A549 treated with ZK216348 at 1 μM for 4 hours (cell line): ENCODE measurements at places on chromosomes 2 and 18. TPM values are rescaled to one million over a fixed set of nuclear protein-coding genes. Genes with fewer than 3 reads are reported as not detected.

The GKN1 gene
- total RNA-seq, result 0.32 to 1.1 TPM (median 0.74 TPM) in 5 replicates

The TRABD2A gene
- total RNA-seq, result 7.9 to 12.9 TPM (median 12.4 TPM) in 5 replicates

The RAB27B gene
- 10.2 to 14.7 TPM (median 12.6 TPM) in 5 replicates for total RNA-seq

The GCFC2 gene
- total RNA-seq, result 11.8 to 22.7 TPM (median 17.2 TPM) in 5 replicates

The SP140 gene
- total RNA-seq, result 0.22 to 0.39 TPM in 2 of 5 replicates, not detected in the others
